ENCODE measurements at places on chromosomes 5 and 9. TPM values are rescaled to one million over a fixed set of nuclear protein-coding genes. Genes with fewer than 3 reads are reported as not detected.

The FPGS gene
- total RNA-seq = 68.4 TPM

The PLPP6 gene
- total RNA-seq = 7.1 TPM

The SPATA31A1 gene
- 0.77 TPM for total RNA-seq

The SHROOM1 gene
- 7.0 TPM for total RNA-seq

The PANK3 gene
- total RNA-seq = 79.4 TPM

The FOXD4 gene
- total RNA-seq = 0.22 TPM

The IL4 gene
- total RNA-seq = not detected

The PKD2L2 gene
- total RNA-seq = not detected

The PCDH12 gene
- not detected for total RNA-seq

The SLC12A7 gene
- 30.8 TPM for total RNA-seq

The PLAC8L1 gene
- 0.64 TPM for total RNA-seq

The FBXL7 gene
- 14.6 TPM for total RNA-seq

The SPATA31D4 gene
- total RNA-seq = not detected

- DNase-seq = no peak
- peaks cover 2% of the 10 kb centered on the region for H3K4me1 ChIP-seq
- no peaks in the 10 kb centered on the region for H3K27me3 ChIP-seq
- H3K36me3 ChIP-seq = no peaks in the 10 kb centered on the region
- no peak overlapping the region for H3K4me3 ChIP-seq
Measured at GRCh38 chr5:60540856-60541805, 158.8 kb downstream of the DEPDC1B start.

DNA sequence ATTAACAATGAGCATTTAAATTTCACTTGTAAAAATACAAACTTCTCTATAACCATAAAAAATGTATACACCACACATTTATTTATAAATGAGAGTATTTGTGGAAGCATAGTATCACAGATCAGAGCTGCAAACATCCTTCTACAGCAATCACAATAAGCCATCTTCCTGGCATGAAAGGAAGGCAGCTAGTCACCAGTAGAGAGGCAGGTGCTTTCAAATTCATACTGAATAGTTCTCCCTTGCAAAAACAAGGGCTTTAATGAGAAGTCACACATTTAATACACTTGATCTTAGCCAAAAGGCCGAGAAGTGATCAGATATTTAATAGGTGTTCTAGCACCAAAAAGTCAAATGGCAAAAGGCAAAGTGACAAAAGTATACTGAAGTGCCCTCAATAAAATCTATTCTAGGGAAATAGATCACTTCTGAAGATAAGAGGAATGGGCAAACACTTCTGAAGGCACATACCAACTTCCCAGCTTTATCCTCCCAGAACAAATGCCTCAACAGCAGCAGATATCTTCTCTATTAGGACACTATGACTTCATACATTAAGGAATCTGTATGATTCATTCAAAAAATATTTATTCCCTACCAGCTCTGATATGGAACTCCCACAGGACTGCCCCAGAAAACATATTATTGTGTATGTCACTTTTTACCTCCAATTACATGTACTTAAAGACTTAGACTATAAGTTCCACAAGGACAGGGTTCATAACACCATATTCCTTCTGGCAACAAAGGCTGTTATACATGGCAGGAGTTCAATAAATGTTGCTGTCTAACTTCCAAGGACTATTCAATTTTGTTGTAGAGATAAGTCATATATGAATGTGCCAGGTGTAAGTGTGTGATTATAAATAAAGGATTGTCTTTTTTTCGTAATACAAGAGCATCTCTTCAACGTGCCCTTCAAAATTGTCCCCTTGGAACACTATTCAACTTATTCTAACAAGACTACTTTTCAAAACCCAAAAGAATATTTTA, 31.7 kb downstream of the MAPKAP1 start:
- no peaks in the 10 kb centered on the region for H3K27me3 ChIP-seq
- H3K4me1 ChIP-seq = peaks cover 2% of the 10 kb centered on the region
- H3K27ac ChIP-seq = no peak overlapping the region
- DNase-seq = no peak

DNA sequence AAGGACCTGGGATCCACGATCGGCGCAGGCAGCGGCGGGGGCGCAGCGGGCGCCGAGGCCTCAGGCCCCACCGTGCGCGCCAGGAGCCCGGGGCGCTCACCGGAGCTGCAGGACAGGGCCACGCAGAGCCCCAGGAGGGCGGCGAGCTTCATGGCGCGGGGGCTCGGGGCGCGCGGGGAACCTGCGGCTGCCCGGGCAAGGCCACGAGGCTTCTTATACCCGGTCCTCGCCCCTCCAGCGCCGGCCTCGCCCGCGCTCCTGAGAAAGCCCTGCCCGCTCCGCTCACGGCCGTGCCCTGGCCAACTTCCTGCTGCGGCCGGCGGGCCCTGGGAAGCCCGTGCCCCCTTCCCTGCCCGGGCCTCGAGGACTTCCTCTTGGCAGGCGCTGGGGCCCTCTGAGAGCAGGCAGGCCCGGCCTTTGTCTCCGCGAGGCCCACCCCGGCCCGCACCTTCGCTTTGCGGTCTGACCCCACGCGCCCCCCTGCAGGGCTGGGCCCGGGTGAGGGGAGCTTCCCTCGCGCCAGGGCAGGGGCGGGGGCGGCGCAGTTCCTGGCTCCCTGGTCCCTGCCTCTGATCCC, at the start of gene SCGB3A1:
TSS of gene SCGB3A1 (minus strand) at position 189 of the 577 bp plus-strand sequence. CDS start at position 152, 37 bp downstream.
- DNase-seq = no peak
- H3K4me1 ChIP-seq = no peaks in the 10 kb centered on the region

DNA sequence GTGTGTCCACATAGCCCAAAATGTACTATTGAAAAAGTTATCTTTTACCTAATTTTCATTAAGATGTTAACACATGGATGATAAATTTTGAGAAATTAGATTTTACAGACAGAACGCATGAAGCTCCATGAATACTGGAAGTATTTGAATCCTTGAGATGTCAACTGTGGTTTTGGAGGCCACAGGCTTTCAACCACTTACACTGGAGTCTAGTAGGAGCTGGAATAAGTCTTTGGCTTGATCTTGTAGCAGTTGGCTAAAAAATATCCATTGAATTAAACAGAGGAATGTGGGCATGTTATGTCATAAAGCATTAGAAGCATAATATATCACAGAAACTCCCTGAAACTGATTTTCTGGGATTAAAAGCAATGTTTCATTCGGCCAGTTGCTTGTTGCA, 52.9 kb downstream of the CAMK4 start:
- no peaks in the 10 kb centered on the region for H3K36me3 ChIP-seq
- DNase-seq = no peak

GRCh38 chr5:35197351-35197750, 32.9 kb downstream of the PRLR start:
- no peaks in the 10 kb centered on the region for H3K36me3 ChIP-seq
- no peak overlapping the region for H3K27ac ChIP-seq
- no peaks in the 10 kb centered on the region for H3K27me3 ChIP-seq
- no peak for DNase-seq
- H3K4me3 ChIP-seq = no peak overlapping the region

GRCh38 chr9:29290516-29290915, 1717.2 kb upstream of the C9orf72 start:
- no peaks in the 10 kb centered on the region for H3K27me3 ChIP-seq
- no peak overlapping the region for H3K27ac ChIP-seq
- no peak for DNase-seq
- H3K4me3 ChIP-seq = no peak overlapping the region

DNA sequence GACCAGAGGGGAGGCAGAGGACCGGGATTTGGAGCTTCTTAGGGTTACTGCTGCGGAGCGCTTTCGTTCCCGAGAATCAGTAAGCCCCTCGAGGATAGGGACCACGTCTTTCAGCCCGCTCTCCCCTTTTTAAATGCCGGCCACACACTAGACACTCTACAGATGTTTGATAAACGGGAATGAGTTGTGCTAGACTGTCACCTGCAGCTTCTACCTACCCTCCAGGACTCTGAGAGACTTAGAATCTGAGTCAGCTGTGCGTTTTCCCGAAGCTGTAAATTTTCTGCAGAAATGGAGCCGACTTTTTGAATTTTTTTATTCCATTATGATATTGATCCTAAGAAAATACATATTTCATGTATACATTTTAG, 670 bp downstream of the CCDC171 start:
- H3K27me3 ChIP-seq = no peaks in the 10 kb centered on the region
- peak overlapping the region; percentile 86 for H3K4me3 ChIP-seq
- DNase-seq = no peak
- H3K36me3 ChIP-seq = no peaks in the 10 kb centered on the region

DNA sequence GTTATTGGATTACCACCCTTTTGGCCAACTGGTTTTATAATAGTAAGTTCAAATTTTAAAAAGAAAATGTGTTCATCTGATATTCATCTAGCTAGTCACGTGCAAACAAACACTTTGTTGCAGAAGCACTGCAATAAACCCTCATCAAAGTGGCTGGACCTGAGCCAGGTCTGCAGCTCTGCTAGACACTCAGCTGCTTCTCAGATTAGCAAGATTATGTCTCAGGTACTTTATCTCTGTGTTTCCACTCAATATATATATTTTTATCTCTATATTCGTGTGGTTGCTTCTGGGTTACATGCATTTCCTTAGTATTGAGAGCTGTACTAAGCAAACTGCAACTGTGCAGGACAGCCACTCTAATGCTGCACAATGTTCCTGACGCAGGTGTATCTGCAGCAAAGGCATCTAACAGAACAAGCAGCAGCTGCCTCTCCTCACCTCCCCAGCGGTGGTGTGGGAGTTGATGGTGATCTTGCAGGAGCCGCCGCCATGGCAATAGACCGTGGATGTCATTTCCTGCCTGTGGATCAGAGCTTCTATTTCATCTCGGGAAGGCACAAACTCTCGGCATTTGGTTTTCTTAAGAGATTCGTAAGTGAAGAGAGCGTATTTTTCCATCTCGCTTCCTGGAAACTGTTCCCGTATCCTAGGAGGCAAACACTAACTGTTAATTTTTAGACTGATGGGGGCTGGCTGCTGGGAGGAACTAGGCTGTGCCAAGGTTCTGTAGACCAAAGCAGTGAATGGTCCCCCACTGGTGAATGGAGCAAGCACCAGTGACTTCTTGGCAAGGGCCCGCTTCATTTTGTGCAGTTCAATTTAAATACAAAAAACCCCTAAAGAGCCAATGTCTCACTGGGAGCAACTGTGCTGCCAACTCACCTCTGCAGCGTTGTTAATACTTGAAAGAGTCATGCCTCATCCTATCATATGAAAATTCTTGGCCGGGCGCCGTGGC, 56.7 kb upstream of the RETREG1 start:
- no peak overlapping the region for H3K27ac ChIP-seq
- no peak for DNase-seq
- no peaks in the 10 kb centered on the region for H3K27me3 ChIP-seq
- no peak overlapping the region for H3K4me3 ChIP-seq

- no peaks in the 10 kb centered on the region for H3K27me3 ChIP-seq
- no peak overlapping the region for H3K27ac ChIP-seq
- peaks cover 6% of the 10 kb centered on the region for H3K36me3 ChIP-seq
- DNase-seq = no peak
- H3K4me1 ChIP-seq = no peaks in the 10 kb centered on the region
Measured at GRCh38 chr9:21078702-21079101, 960 bp upstream of the IFNB1 start.

DNA sequence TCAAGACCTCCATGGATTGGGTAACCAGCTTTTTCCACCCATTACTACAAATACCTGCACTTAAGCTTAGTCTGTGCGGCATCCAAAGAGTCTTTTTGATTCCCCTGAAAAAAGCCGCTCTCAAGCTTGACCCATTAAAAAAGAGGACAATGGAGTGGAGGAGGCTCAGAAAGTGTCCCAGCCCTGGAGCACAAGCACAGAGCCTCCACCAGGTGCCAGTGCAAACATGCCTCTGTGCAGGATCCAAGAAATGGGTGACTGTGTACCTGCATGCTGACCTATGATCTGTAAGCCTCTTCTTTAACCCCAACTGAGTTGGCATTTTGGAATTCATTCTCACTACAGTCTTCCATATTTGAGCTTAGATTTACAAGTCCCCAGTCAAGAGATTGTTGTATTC, 168.3 kb upstream of the TLE4 start:
- H3K27ac ChIP-seq = no peak overlapping the region
- no peaks in the 10 kb centered on the region for H3K4me1 ChIP-seq
- H3K27me3 ChIP-seq = no peaks in the 10 kb centered on the region
- no peak for DNase-seq

GRCh38 chr9:120860083-120860482, 16.9 kb downstream of the PHF19 start:
- H3K36me3 ChIP-seq = no peaks in the 10 kb centered on the region
- H3K27me3 ChIP-seq = no peaks in the 10 kb centered on the region
- no peak for DNase-seq
- no peaks in the 10 kb centered on the region for H3K4me1 ChIP-seq

DNA sequence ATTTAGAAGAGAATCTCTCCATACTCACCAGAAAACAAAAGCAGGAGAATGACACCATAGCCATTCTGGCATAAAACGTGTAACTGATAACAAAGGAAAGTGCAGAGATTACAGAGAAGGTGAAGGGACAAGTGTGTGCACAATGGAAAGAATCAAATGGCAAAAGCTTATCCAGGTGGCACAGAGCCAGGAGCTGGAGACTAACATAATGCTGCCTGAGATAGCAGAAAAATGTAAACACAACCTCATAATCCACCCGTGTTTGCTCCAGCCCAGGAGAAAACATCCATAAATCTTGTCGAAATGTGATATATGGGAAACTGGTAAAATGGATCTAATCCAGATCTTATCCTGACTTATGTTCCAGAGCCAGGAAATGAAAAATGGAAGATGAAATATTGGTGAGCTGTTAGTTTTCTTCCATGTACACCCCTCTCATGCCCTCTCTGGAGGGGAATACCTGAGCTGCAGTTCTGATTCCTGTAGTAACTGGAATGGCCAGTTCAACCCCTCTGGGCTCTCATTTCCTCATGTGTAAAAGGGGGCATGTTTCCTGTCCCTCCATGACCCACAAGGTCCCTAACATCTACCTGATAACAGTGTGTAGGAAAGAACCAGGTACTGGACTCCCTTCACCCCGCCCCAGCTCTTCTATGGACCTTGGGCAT, 212.3 kb upstream of the DAPK1 start:
- no peaks in the 10 kb centered on the region for H3K4me1 ChIP-seq
- no peak for DNase-seq
- H3K27ac ChIP-seq = no peak overlapping the region

DNA sequence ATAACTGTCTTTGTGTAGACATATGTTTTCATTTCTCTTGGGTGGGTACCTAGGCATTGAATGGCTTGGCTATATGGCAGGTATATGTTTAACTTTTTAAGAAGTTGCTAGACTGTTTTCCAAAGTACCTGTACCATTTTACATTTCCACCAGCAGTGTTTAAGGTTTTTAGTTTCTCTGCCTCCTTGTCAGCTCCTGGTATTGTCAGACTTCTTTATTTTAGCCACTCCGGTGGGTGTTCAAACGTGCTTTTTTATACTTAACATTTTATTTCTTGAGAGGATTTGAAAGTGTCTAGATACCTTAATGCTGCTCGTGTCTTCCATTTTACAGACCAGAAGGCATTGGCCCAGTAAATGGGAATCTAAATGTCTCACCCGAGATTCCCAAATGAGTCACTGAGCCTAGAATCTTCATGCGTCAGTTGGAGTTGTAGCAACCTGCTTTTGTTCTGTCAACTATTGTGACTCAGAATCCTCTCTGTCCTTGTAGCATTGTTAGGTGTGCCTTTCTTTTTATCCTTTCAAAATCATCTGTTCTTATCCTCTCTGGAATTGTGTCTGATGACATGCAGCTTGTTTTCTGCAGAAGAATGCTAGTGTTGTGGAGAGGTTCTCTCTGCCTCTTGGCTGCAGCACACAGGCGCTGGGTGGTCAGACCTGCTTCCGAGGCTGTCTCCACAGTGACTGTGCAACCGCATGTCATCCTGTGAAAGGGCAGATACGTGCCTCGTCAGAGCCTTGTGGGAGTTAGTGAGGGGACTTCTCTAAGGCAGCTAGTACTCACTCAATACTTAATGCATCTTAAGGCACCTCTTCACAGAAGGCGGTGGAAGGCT, 291.8 kb downstream of the AOPEP start:
- no peaks in the 10 kb centered on the region for H3K36me3 ChIP-seq
- H3K27ac ChIP-seq = no peak overlapping the region
- H3K4me3 ChIP-seq = no peak overlapping the region

Measured in H9 (cell line).